ENCODE measurements at places on chromosomes 5 and 9.

DNA sequence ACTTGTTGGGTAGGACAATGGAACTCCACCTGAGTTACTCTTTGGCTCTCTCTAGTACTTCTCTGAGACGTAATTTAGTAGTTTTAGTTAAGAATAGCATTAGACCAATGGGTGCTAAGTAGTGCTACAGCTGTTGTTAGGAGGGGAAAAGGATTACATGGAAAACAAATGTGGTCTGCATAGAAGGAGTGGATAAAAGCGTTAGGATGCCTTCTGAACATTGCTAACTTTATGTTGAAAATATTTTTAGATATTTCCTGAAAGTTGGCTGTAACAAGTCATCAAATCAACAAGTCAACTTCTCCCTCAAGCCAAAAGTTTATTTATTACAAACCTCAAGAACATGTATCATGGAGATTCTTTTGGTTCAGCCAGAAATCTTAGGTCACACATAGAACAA is 409.5 kb upstream of the MEF2C start:
- no peak for DNase-seq

DNA sequence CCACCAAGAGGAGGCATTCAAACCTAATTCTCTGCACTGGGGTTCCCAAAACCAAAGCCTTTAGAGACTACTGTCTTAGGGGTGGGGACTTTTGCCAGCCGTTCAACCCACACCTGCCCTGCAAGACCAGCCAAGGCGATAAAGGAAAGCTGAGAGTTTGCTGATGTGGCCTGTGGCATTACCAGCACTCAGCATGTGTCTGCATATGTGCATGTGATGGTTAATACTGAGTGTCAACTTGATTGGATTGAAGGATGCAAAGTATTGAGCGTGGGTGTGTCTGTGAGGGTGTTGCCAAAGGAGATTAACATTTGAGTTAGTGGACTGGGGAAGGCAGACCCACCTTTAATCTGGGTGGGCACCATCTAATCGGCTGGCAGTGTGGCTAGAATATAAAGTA is 474.2 kb downstream of the MED10 start:
- no peak for DNase-seq

GRCh38 chr9:107733523-107733894 is 243.9 kb upstream of the KLF4 start:
- no peak for DNase-seq

DNA sequence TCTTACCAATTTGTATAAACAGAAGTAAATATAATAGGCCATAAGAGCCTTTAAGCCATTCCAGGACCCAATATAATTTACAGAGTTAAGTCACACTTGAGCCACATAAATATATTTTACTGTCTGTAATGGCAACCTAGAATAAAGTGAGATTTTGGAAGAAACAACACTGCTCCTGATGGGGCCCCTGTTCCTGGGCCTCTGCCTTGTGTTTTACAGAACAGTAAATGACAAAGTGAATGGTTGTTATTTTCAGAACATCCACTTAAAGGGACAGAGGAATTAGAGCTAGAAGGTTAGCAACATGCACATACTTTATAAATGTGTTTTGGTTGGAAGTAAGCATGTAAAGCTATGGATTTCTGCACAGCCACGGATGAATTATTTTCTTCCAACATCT is 3.6 kb downstream of the PTGER4 start:
- DNase-seq: no peak

DNA sequence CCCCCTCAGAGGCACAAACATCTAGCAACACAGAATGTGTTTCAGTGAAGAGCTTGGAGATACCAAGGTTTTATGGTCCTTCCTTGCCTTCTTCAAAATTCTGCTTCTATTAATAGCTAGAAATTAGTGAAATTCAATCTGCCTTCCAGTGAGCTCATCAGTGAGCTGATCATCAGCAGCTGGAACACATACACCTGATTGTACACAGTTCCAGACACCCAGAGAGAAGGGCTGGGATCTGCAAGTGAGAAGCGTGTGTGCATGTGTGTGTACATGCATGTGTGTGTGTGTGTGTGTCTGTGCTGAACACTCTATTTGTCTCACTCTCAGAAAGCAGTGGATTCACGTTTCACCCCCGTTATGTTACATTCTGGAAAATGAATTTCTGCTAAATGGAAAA is 28.5 kb downstream of the CFAP90 start:
- DNase-seq: no peak

GRCh38 chr5:62477801-62478200 is 65.2 kb downstream of the IPO11 start:
- DNase-seq: no peak
